ENCODE measurements at places on chromosomes 3 and 15. TPM values are rescaled to one million over a fixed set of nuclear protein-coding genes. Genes with fewer than 3 reads are reported as not detected.

GRCh38 chr3:120192579-120192978 lies 92.4 kb downstream of the GPR156 start:
- H3K27ac ChIP-seq, result no peak overlapping the region
- no peak overlapping the region for H3K4me3 ChIP-seq
- H3K27me3 ChIP-seq, result no peaks in the 10 kb centered on the region
- no peaks in the 10 kb centered on the region for H3K4me1 ChIP-seq
- no peaks in the 10 kb centered on the region for H3K36me3 ChIP-seq

GRCh38 chr3:183862610-183863009 lies 22.1 kb downstream of the PARL start:
- H3K4me3 ChIP-seq, result no peak overlapping the region
- no peak for DNase-seq
- peaks cover 2% of the 10 kb centered on the region for H3K36me3 ChIP-seq
- no peaks in the 10 kb centered on the region for H3K4me1 ChIP-seq

The ANKUB1 gene
- total RNA-seq, result not detected

The CADPS gene
- total RNA-seq, result not detected

The BNC1 gene
- total RNA-seq, result not detected

The GLCE gene
- 9.1 TPM for total RNA-seq
